AG09309 (cell line): ENCODE measurements at places on chromosomes 7 and 10.

GRCh38 chr10:118584181-118584954, 11.1 kb downstream of the PRLHR start:
- peak; percentile 40 for DNase-seq

- no peak for DNase-seq
Measured at GRCh38 chr7:158357898-158358821, 229.5 kb downstream of the PTPRN2 start.

DNA sequence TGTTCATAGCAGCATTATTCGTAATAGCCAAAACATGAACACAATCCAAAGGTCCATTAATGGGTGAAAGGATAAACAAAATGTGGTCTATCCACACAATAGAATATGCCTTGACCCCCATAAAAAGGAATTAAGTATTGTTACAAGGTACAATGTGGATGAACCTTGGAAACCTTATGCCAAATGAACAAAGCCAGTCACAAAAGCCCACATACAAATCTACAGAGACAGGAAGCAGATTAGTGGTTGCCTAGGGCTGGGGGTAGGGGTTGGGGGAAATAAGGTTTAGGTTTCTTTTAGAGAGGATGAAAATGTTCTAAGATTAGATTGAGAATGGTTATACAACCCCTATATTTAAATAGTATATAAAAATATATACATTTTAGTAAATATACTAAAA, 34.8 kb downstream of the PIP4K2A start:
- DNase-seq: no peak

DNA sequence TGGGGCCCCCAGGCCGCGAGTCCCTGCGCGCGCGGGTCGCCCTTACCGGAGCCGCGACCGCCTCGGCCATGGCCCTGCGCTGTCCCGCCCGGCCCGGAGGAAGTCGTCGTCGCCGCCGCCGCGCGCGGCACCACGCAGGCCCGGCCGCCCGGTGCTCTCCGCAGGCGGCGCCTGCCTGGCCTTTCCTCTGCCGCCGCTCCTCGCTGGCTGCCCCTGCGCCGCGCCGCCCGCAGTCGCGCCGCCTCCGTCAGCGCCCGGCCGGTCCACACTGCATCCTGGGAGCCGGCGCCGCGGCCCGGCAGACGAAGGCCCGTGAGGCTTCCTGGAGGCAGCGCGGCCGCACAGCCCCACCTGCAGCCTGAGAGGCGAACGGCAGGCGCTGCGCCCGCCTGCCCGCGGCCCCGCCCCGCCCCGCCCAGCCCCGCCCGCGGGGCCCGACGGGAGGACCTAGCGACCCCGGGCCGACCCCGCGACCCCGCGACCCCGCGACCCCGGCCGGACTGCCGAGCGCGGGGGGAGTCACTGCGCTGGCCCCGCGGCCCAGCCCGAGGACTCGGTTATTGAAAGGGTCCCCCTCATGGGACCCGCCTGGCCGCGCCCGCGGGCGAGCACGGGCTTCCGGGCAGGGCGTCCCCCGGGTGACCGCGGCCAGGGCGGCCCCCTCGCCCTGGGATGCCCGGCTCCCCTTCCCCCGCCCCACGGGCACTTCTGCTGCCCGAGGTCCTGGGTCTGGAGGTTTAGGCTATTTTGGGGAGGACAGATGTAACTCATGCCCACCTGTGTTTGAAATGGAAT, at the start of gene ZNF746:
Gene ZNF746 (minus strand): TSS at position 343 of the 795 bp plus-strand sequence. CDS start 273 bp downstream, at position 70.
- DNase-seq: peak; percentile 24

- no peak for DNase-seq
Measured at GRCh38 chr10:122875843-122876466, 3.4 kb downstream of the FAM24B start.

DNA sequence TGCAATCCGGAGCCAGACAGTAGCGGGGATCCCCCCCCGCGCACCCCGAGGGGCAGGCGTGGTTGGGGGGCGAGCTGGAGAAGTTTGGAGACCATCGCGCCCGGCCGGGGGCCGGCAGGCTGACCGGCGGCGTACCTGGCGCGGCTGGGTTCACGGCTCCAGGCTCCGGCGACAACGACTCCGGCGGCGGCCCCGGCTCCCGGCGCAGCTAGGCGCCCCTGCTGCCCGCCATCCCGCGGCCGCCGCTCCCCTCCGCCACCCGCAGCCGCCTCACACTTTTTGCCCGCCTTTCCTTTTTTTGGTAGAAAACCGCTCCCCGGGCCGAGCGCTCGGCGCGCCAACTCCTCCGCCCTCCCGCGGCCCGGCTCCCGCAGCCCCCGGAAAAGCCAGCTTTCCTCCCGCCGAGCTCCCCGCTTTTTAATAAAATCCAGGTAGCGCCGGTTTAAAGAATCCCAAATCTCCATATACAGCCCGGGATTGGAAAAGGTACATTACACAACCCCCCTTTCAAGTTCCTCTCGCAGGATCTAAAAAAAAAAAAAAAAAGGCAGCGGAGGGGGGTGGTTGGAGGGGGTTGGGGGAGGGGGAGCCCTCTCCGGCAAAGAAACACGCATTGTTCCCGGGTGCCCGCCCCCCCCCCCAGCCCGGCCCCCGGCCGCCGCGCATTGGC, at the start of gene TNRC18:
Gene TNRC18 (minus strand): TSS at position 529 of the 670 bp plus-strand sequence. CDS start 2,588 bp downstream, outside the sequence.
- DNase-seq: no peak

- DNase-seq: peak; percentile 89
Measured at GRCh38 chr7:17234398-17235031, 63.9 kb upstream of the AHR start.

- DNase-seq: no peak
Measured at GRCh38 chr7:138924501-138925225, 56.5 kb downstream of the KIAA1549 start.

GRCh38 chr10:69734416-69734796, 67.3 kb upstream of the COL13A1 start:
- DNase-seq: no peak

DNA sequence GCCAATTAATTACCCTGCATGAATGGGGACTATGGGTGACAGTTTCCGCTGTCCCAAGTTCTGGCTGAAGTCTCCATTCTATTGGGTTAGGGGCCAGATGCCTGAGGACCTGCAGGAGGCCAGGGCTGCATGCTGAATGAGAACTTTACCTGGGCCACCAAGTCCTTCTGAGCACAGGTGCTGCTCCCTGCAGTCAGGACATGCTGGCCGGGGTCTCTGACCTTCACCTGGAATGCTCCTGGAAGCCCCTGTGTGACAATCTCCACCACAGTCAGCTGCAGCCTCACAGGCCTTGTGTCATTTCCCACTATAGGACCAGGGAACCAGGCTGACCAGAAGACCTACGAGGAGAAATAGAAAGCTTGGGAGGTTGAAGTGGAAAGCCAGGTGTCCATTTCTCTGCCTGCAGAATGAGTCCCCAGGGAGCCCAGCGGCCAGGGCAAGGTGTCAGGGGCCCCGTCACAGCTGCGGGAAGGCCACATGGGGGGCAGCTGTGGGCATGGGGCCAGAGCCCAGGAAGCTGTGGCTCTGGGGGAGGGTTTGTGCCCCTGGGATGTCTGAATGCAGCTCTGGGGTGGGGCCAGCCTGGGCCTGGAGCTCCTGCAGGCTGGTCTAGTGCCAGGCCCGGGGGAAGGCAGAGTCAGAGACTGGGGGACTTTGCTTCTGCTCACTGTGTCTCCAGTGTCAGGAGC, 5.6 kb upstream of the GIMAP8 start:
- no peak for DNase-seq

GRCh38 chr10:126437635-126438406, 49.5 kb upstream of the ADAM12 start:
- DNase-seq: no peak
